ENCODE measurements at places on chromosomes 3 and 15. TPM values are rescaled to one million over a fixed set of nuclear protein-coding genes. Genes with fewer than 3 reads are reported as not detected.

DNA sequence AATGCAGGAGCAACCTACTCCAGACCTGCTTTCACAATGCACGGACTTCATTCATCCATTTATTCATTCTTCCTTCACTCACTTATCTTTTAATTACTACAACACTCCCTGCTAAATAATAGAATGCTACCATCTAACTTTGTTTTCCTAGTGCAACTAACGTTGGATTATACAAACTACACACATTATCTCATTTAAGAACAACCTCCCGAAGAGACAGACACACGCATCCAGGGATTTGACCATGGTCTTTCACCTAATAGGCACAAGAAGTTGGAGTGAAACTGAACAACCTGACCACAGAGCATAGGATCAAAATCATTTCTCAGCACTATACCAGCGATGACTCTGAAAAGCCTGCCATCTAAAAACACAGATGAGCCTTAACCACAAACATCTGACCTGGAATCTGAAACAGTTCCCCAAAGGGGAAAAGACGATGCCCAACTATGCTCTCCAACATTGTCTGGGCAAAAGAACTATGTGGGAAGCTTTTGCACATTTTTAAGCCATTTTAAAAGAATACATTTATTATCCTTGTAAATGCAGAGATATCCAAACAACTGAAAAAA lies 21.0 kb downstream of the ZNF385D start:
- DNase-seq, result no peak

GRCh38 chr15:29568840-29569532 lies 253.3 kb downstream of the TJP1 start:
- no peak for DNase-seq

DNA sequence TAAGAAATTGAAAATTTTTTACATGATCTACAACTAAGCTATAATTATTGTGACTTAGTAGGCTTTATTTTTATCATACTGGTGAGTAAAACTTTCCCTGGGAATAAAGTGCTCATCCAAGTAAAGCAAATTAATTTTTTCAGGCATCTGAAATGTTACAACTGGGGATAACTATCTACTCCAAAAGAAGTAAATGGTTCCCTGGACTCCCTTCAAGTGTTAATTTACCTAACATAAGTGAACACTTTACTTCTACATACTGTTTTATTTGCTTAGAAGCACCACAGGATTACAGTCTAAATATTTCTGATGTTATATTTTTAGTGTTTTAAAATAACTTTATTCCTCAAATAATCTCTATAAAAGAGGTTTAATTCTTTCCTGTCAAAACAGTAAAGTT lies 57.8 kb downstream of the IFT57 start:
- no peak for DNase-seq

Gene AP3B2
- 1.0 TPM for total RNA-seq

Gene EOMES
- 0.48 TPM for total RNA-seq

- DNase-seq, result no peak
These were observed 21.3 kb downstream of the DUT start for GRCh38 chr15:48352474-48353072.

GRCh38 chr3:40886660-40887425 lies 312.5 kb upstream of the CTNNB1 start:
- DNase-seq, result no peak

DNA sequence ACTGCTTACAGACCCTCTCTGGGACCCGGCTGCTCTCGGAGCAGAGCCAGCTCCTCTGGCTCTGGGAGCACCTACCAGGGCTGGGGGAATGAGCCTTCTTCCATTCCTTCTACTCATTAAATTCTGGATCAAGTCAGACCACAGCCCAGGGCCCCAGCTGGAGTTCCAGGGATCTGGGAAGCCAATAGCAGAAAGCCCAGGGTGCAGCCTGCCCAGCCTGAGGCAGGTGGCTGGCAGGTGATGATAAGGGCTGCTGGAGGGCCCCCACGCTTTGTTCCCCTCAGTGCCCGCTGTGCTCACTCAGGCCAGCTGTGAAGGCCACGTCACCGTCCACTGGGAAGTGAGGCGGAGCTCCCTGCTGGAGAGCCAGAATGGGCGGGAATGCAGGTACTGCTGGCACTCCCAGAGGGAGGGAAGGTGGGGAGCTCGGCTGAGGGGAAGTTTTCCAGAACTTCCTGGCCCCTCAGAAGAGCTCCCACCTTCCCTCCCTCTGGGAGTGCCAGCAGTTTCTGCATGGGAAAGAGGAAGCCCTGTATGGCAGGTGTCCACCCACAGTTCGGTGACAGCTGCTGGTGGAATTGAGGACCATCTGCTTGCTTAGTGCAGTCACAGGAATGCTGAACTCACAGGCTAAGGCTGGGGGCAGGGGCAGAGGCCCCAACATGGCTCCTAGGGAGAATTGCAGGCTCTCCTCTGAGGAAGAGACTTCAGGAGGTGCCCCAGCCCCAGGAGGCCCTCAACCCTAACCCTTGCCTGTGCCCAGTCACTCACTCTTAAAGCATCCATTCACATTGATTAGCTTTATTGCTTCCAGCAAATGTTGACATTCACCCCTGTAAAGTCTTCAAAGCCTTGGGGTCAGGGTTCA lies 12.6 kb upstream of the RTP3 start:
- no peak for DNase-seq

- no peak for DNase-seq
These were observed 602.8 kb downstream of the FOXP1 start for GRCh38 chr3:70980646-70981170.

- DNase-seq, result no peak
These were observed 293.9 kb upstream of the RBMS3 start for GRCh38 chr3:28986922-28987321.

DNA sequence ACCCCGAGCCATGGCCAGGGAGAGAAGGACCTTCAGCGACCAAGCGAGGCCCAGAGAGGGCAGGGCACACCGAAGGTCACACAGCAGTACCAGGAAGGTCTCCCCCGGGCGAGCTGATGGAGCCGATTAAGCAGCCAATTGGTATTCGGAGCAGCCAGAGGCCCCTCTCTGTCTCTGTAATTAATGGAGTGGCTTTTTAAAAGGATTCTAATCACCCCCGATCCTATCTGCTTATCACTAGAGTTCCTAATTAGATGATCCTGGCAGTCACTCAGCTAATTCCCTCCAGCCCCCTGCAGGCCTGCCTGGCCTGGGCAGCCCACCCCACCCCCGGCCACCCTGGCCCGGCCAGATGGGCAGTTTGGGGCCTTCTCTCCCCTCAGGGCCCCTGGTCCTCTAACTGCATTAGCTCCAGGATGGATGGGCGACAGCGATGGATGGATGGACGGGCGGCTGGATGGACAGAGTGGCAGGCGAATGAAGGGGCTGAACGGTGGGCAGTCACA lies 1.6 kb upstream of the DNAJB8 start:
- DNase-seq, result no peak

Gene TM4SF4
- total RNA-seq, result 0.65 TPM

DNA sequence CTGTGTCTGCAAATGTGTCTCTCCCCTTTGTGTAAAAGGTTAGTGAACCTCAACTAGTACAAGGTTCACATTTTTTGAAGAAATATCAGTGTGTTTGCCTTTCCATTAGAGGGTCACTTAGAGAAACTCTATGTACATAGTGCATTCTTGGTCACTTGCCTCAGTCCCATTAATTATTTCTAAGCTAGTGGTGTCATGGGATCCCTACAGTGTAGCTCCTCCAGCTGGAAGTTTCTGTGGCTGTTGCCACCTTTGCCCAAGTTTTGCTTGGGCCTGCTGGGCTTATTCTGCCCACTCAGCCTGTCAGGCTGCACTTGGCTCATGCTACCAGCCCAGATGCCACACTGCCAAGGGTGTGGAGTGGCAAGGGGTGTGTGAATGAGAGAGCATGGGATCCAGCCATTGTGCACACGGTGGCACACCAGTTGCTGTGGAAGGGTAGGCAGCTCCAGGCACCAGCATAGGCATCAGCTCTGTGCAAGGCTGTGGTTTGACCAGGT lies 161.7 kb downstream of the ARPP21 start:
- no peak for DNase-seq

DNA sequence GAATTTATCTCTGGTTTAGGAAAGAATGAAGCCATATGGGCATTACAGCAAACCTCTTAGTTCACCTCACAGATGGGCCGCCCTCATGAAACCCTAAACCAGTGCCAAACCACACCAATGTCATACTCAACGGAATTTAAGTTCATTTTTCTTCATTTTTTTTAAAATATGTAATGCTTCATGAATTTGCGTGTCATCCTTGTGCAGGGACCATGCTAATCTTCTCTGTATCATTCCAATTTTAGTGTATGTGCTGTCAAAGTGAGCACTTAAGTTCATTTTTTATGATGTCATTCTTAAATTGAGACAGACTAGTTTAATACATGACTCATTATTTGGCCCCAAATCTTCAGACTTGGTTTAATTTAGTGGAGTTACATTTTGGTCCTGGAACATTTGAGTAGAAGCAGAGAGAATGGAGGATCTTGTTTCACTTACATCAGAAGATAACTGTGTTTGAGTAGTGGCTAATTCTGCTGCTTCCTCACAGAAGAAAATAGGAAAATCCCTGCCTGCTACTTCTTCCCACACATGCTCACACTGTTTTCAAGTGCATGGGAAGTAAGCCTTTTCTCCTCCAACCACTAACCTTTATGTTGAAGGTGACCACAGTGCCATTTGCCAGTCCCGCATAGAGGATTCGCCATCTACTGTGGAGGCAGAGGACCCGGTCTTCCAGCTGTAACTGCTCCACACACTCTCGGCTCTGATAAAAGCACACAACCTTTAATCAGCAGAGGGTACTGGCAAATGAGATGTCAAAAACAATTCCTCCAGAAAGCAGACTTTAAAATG lies 63.3 kb downstream of the ZNF106 start:
- DNase-seq, result no peak

DNA sequence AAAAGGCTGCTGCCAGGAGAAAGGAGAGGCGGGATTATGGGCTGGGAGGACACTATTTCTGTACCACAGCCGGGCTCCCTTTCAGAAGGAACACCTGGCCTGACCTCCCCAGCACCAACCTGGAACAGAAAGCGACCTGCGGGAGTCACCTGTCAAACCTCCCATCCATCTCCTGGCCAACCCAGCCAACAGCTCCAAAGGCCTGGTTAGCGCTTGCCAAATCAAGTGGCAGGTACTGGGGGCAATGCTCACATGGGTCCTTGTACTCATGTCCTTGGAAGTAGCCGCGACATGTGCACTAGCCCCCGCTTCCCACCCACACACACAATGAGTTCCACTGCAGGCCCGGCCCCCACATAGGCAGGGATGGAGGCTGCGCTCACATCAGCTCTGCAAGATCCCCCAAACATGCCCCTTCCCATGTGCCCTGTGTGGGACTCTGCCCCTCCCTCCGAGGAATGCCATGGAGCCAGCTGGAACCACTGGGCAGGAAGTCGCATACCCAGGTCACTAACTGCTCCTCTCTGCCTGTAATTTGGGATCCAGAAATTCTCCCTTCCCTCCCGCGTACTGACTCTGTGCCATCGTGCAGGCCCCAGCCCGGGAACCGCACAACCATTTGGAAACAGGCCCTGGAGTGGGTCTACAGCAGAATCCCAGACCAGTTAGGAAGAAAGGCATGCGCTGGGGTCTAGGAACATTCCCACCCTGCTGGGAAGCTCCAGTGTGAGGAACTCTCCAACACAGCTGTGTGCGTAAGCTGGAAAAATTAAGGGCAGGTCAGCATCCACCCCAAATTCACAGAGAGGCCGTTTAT lies 98.9 kb downstream of the LRIG1 start:
- DNase-seq, result no peak

- DNase-seq, result no peak
These were observed 32.8 kb upstream of the FAM107A start for GRCh38 chr3:58609990-58610389.

DNA sequence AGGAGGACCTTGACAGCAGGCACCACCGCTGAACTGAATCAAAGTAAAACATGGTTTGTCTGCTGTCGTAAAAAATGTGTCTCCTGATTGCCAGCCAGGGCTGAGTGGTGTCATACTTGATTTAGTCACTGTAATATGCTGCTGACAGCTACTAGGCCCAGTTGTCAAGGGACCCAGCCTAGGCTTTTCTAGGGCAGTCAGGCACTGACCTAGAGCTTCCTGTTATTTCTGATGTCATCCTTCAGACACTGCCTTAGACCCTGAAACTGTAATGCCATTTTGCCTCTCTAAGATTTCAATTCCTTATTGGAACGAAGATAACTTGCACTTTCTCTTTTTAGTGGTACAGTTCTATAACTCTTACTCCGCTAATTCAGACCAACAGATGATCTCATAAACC lies 2.6 kb upstream of the MRPL3 start:
- no peak for DNase-seq

- no peak for DNase-seq
These were observed 44.3 kb upstream of the SLC24A5 start for GRCh38 chr15:48076454-48076853.

DNA sequence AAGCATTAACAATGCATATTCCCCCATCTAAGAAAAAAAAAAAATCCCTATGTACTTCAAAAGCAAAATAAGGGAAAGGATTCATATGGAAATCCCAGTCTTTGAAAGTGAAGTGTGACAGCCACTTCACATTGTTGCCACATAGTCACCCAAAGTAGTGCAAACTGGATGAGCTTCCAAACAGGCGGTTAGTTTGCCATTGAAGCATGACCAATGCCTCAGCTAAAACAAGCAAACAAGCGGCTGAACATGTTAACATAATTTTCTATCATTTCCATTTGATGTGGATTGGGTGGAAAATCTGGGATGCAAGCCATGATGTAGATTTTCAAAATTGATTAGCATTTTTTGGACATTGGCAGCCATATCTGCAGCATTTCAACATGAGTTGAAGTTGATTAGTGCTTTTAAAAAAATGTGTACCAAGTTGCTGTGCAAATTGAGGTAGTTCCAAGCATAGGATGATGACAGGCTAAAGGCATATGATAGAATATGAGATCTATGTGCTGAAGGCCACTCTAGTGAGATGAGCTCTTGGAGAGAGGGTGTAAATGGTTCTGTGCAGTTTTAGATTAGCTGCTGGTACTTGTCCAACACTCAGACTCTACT lies 405.2 kb downstream of the NR2F2 start:
- DNase-seq, result no peak

GRCh38 chr3:128432971-128433836 lies 33.5 kb downstream of the DNAJB8 start:
- no peak for DNase-seq

DNA sequence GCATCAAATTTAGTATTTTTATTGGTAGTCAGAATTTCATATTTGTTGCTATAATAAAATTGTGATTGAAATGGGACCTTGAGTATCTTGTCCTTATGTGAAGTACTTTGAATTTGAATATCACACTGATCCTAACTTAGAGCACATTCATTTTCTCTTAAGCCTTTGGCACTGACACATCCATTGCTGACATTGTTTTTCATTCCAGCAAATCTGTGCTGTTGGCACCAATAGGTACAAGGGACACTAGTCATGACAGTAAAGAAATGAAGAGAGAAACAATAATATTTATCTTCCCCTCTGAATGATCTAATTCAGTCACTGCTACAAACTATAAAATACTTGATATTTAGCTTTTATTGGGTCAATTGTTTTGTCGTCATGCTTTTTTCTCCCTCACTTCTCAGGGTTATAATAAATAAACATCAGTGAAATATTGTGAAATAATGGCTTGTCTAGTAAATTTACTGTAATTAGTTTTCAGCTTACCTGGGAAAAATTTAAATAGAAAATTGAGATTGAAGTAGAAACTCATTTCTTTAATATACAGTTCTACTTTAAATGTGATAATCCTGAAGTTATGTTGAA lies 166.8 kb upstream of the MLF1 start:
- DNase-seq, result no peak

- no peak for DNase-seq
These were observed 51.2 kb upstream of the SAMMSON start for GRCh38 chr3:69948246-69948862.

Gene C15orf61
- 12.1 TPM for total RNA-seq

Gene SIDT1
- total RNA-seq, result 7.4 TPM

GRCh38 chr3:107664614-107665013 lies 141.9 kb downstream of the BBX start:
- no peak for DNase-seq

GRCh38 chr3:10398341-10398740 lies 77.4 kb upstream of the SEC13 start:
- DNase-seq, result no peak
